ENCODE measurements at places on chromosomes 13 and 19. TPM values are rescaled to one million over a fixed set of nuclear protein-coding genes. Genes with fewer than 3 reads are reported as not detected.

Gene ZGLP1
- 5.1 TPM for total RNA-seq

- H3K4me3 ChIP-seq: peak within 1 kb of the TSS; percentile 61
- H3K27me3 ChIP-seq: peaks cover 65% of the 10 kb centered on the region
- DNase-seq: no peak
- no peaks in the 10 kb centered on the region for H3K36me3 ChIP-seq
- H3K27ac ChIP-seq: no peak within 1 kb of the TSS
- H3K4me1 ChIP-seq: peaks cover 19% of the 10 kb centered on the region
These were observed at the start of gene GPR12 for GRCh38 chr13:26759907-26760831. Gene GPR12, minus strand, starts transcription at chr13:26760786. Its CDS starts 959 bp downstream, at chr13:26759827.

- H3K27ac ChIP-seq: no peak overlapping the region
- H3K36me3 ChIP-seq: no peaks in the 10 kb centered on the region
- no peaks in the 10 kb centered on the region for H3K4me1 ChIP-seq
These were observed 279 bp downstream of the DMRTC2 start for GRCh38 chr19:41845051-41845590.

DNA sequence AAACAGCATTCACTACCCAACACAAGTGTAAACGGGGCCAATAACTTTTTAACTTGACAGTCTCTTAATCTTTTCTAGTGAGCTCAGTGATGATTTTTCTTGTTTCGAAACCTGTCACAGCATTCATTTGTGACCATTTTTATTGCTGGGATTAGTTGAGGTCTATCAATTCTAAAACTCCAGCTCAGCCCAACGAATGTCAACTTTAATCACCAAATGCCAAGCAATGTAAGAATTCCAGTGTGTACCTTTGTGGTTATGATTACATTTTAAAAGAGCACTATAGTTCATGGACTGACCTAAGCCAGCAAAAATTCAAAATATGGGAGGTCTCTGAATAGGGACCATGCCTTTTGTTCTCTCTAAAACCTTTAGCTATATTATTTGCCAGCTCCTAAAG, 694.3 kb upstream of the SGCG start:
- DNase-seq: no peak
- no peaks in the 10 kb centered on the region for H3K4me1 ChIP-seq
- H3K27ac ChIP-seq: no peak overlapping the region
- H3K27me3 ChIP-seq: no peaks in the 10 kb centered on the region
- H3K4me3 ChIP-seq: no peak overlapping the region

Gene EPS8L1
- 1.0 TPM for total RNA-seq

Gene UNC13A
- total RNA-seq: 0.02 TPM

Gene RFXAP
- 9.6 TPM for total RNA-seq

Gene GARRE1
- total RNA-seq: 30.6 TPM

DNA sequence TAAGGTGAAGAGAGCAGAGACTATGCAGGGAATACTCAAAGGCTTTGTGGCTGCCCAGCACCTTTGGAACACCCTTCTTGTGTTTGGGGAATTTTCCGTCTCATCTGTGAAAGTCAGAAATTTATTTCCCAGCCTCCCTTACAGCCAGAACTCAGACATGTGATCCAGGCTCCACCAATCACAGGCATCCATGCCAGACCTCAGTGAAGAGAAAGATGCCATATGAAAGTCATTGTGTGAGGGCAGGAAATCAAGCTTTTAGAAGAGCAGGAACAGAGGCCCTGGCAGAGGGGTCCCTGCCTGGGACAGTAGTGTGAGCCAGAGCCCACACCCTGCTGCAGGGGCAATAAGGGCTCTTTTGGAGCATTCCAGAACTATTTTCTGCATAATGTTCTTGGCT, 12.1 kb downstream of the CCDC70 start:
- H3K27ac ChIP-seq: no peak overlapping the region
- H3K4me3 ChIP-seq: no peak overlapping the region
- peaks cover 7% of the 10 kb centered on the region for H3K27me3 ChIP-seq
- DNase-seq: no peak
- no peaks in the 10 kb centered on the region for H3K4me1 ChIP-seq

- H3K4me1 ChIP-seq: no peaks in the 10 kb centered on the region
- no peak overlapping the region for H3K4me3 ChIP-seq
- DNase-seq: no peak
- no peak overlapping the region for H3K27ac ChIP-seq
- H3K27me3 ChIP-seq: no peaks in the 10 kb centered on the region
- H3K36me3 ChIP-seq: no peaks in the 10 kb centered on the region
These were observed 549.1 kb upstream of the MIR17HG start for GRCh38 chr13:90798381-90798780.

- H3K4me3 ChIP-seq: no peak overlapping the region
- H3K4me1 ChIP-seq: peaks cover 9% of the 10 kb centered on the region
- no peak overlapping the region for H3K27ac ChIP-seq
- no peak for DNase-seq
These were observed 491.8 kb downstream of the DIAPH3 start for GRCh38 chr13:59671881-59672280.

DNA sequence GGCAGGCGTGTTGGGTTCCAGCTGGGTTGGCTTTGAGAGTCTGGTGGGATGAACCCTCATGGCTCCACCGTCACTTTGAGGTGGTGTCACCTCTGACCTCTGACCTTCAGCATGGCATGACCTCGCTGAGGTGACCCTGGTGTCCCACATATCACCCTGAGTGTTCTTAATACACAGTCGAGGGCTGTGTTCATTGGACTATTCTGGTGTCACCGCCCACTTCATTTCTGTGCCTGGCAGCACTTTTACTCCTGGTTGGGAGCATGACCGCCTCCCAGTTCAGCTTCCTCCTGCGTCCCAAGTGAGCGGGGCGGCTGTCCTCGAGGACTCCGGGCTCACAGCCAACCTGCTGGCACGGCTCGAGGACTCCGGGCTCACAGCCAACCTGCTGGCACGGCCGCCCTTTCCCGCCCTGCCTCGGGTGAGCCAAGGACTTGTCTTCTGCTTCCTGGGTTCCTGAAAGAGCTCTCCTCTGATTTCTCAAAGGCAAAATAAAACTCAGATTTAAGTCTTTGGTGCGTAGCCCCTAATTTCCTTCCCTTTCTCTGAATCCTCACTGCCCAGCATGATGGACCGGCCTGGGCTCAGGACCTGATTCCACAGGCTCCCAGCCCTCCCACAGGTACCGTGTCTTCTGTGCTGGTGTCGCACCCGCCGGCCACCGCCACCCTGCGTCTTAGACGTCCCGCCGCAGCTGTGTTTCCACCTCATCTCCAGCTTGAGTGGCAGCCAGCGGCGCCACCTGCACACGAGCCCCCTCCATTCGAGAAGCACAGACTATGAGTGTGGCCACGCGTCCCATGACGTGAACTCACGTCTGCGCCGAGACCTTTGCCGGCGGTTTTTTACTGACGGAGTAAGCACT, 10.4 kb downstream of the ATP4B start:
- no peaks in the 10 kb centered on the region for H3K27me3 ChIP-seq
- no peaks in the 10 kb centered on the region for H3K36me3 ChIP-seq
- H3K27ac ChIP-seq: no peak overlapping the region
- peak; percentile 10 for DNase-seq
- no peak overlapping the region for H3K4me3 ChIP-seq

DNA sequence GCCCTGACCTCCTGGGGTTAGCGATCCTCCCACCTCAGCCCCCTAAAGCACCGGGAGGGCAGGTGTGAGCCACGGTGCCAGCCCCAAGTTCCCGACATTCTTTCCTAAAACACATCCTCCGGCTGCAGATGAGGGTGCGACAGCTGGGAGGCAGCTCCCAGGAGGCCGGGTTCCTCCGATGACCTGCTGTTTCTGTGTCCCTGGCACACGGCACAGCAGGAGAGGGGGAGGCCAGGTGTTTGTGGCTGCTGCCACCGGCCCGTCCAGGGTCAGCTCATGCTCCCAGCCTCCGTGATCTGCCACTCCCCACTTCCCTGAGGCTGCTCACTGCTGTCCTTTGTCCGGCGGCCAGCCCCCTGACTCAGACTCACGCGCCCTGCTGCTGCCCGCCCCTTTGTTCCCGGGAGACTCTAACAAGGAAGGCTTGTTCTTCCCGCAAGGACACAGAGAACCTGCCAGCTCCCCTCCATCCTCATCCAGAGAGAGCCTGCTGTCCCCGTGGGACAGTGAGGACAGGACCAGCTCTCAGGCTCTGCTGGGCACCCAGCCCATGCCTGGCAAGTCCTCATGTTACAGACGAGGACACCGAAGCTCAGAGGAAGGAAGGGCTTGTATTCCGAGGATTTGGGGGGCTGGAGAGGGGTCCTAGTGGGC, 10.6 kb upstream of the MADCAM1 start:
- H3K27ac ChIP-seq: no peak overlapping the region
- no peak for DNase-seq
- H3K4me3 ChIP-seq: no peak overlapping the region
- H3K27me3 ChIP-seq: peaks cover 8% of the 10 kb centered on the region

DNA sequence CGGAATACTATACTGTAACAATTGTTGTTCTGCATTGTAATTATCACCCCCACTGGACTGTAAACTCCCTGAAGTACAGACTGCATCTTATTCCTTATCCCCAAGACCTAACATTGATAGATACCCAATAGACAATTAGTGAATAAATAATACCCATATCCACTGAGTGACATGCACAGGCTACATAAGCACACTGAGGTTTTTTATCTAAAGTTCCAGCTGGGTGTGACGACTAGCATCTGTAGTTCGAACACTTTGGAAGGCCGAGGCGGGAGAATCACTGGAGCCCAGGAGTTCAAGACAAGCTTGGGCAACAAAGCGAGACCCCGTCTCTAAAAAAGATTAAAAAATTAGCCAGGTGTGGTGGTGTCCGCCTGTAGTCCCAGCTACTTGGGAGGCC, 2.5 kb downstream of the KPNA3 start:
- peaks cover 42% of the 10 kb centered on the region for H3K4me1 ChIP-seq
- no peak overlapping the region for H3K27ac ChIP-seq
- peaks cover 6% of the 10 kb centered on the region for H3K36me3 ChIP-seq
- DNase-seq: no peak
- H3K4me3 ChIP-seq: no peak overlapping the region

DNA sequence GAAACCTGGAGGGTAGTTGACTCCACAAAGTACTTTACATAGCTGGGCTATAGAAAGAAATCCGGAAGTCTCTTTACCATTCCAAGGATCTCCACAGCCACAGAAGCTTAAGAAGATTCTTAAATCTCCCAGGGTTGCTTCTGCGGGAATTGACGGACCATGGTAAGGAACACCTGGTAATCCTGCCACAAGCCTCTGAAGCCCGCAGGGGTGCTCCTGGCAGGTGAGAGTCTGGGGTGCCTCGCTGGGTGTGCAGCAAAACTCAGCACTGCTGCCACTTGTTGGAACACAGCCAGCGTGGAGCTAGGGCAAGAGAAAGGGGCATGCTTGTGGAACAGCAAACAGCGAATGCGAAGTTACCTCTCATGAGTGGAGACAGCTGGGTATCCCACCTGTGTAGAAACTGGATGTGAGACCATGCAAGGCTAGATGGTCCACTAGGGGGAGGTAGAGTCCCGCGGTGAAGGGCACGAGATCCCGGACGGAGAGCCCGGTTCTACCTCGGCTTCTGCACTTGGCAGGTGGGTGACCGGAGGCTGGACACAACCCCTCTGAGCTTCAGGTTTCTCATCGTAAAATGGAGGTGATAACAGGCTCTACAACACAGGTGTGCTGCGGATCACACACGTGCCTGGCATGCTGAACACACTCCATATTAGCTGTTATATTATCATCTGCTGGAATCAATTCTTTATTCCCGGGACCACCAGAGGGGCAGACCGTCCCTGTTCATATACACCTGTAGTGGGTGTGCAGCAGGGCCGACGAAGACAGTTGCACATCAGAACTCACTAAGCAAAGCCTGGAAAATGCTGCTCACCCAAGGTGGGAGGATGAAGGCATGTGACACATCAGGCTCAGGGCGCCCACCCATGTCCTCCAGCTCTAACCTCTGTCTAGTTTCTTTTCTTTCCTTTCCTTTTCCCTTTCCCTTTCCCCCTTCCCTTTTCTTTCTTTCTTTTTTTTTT, 24.1 kb upstream of the UBAC2 start:
- no peaks in the 10 kb centered on the region for H3K36me3 ChIP-seq
- DNase-seq: peak; percentile 64
- H3K27me3 ChIP-seq: peaks cover 2% of the 10 kb centered on the region
- peak overlapping the region; percentile 24 for H3K27ac ChIP-seq

- no peaks in the 10 kb centered on the region for H3K27me3 ChIP-seq
- peaks cover 52% of the 10 kb centered on the region for H3K36me3 ChIP-seq
- H3K4me1 ChIP-seq: no peaks in the 10 kb centered on the region
- no peak overlapping the region for H3K4me3 ChIP-seq
- H3K27ac ChIP-seq: no peak overlapping the region
These were observed 55.2 kb downstream of the VWA8 start for GRCh38 chr13:41905600-41906254.

- peak overlapping the region; percentile 94 for H3K27ac ChIP-seq
- peak overlapping the region; percentile 87 for H3K4me3 ChIP-seq
- H3K36me3 ChIP-seq: peaks cover 12% of the 10 kb centered on the region
- H3K4me1 ChIP-seq: peaks cover 60% of the 10 kb centered on the region
- H3K27me3 ChIP-seq: no peaks in the 10 kb centered on the region
- DNase-seq: peak; percentile 70
These were observed 86.0 kb downstream of the GADD45B start for GRCh38 chr19:2561895-2562294.

Gene ZNF100
- total RNA-seq: 22.4 TPM

- H3K4me3 ChIP-seq: no peak overlapping the region
- peaks cover 3% of the 10 kb centered on the region for H3K27me3 ChIP-seq
- no peak overlapping the region for H3K27ac ChIP-seq
- H3K36me3 ChIP-seq: no peaks in the 10 kb centered on the region
- DNase-seq: no peak
These were observed 18.2 kb upstream of the FFAR2 start for GRCh38 chr19:35429698-35430408.

DNA sequence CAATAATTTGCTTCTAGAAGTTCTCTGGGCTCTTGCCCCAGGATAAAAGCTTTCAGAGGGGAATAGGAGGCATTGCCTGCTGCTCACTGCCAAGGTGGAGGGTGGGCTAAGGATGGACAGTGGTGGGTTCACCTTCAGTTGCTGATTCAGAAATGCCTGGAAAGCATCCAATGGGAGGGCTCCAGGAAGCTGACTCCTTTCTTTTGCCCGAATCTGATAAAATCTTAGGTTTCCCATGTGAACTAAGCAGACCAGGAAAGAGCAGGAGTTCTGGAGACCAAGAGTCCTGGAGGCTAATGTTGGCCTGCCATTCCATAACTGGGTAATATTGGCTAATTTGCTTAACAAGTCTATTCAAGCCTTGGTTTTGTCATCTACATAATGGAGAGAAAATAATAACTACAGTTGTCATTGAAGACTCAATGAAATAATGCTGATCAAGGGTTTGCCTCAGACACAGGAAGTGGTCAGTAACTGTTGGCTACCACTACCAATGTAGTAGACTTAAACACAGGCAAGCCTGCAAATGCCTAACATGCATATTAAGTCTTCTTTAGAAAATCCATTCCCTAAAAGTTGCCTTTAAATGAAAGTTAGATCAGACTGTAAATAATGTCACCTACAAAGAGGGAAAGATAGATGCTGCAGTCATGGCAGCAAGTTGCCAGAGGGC, 528.4 kb upstream of the NBEA start:
- H3K27me3 ChIP-seq: no peaks in the 10 kb centered on the region
- no peaks in the 10 kb centered on the region for H3K4me1 ChIP-seq
- no peak overlapping the region for H3K27ac ChIP-seq
- no peak overlapping the region for H3K4me3 ChIP-seq
- DNase-seq: no peak

Measured in activated B cell treated with CpG ODN at 0.5 μM for 24 hours (primary cell).